ENCODE measurements at places on chromosomes 7 and 10.

GRCh38 chr10:3774814-3775695, 10.0 kb downstream of the KLF6 start:
- peak; percentile 10 for DNase-seq

DNA sequence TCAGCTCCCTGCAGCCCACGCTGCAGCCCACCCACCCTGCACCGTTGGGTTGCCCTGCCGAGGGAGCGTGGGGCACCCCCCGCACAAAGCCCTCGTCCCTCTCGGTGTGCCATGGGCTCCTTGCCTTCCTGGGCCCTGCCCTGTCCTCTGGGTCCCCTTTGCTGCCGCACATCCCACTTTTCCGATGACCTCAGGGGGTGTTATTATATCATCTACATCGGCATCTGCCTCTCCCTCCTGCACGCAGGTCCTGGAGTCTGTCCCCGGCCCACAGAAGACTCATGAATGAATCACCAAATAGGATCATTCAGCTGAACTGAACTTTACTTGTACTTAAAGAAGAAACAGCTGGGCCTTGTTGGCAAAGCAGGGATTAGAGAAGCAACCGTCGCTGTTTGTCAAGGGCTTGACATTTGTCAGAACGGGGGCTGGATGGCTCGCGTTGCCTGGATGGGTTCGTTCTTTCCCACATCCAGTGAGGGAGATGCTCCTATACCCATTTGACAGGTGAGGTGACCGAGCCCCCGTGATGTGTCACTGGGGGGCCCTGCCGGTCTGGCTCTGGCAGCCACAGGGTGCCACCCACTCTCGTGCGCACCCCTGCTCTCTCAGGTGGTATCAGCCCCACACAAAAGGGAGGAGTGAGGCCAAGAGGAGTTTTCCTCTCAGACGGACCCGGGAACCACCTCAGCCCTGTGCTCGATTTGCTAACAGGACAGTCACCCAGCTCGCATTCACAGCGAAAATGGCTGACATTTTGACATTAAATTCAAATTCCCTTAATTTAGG, 58.6 kb upstream of the EBF3 start:
- DNase-seq: peak; percentile 17

DNA sequence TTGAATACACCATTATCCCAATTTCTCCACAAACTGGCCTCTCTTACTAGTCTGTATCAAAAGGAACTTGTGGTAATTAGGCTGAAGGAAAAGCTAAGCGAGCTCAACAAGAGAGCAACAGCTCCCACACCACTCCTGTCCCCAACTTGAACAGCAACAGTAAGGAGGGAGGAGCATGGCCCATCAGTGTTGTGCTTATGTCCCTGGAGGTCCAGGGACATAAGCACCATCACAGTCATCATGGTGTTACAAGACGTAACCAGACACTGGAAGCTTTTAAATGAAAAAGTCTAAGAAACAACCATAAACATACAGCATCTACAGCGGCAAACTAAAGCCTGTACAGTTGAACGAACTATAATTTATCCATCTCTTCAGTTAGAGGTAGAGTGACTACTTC, 989 bp downstream of the ERLIN1 start:
- no peak for DNase-seq

GRCh38 chr10:78173360-78174015, 139.8 kb downstream of the RPS24 start:
- no peak for DNase-seq

GRCh38 chr7:34840176-34840785, 182.3 kb downstream of the NPSR1 start:
- no peak for DNase-seq

DNA sequence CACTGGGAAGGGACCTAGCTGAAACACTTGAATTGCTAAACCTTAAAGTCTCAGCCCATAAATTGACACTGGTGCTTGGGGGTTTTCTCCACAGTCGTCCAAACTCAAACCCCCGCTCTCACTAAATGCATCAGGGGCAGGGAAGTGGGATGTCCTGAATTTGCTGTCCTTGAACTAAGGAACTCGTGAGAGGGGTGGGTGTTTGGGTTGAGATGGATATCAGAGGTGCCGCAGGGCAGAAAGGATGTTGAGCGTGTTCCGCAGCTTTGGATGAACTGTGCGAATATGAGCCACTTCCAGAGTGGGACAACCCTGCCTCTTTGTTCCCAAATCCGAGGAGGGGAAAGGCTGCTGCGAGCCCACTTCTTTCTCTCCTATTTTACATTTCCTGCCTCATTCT, 90.3 kb upstream of the LYZL2 start:
- DNase-seq: no peak

DNA sequence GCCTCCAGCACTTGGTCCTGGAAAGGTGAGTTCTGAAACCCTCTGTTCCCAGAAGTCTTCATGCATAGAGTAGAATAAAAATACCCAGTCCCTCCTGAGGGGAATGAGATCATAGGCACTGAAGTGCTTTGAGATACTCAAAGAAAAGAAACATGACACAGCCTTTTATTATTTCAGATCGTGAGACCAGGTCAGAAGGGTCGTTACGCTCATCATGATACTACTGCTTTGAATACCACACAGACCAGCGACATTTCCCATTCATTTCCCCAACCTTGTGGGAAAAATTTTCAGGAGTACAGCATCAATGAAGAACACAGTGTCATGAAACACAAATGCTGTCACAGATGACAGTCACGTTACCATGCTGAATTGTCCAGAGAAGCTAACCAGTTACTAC, 15.0 kb downstream of the CLRN3 start:
- no peak for DNase-seq

GRCh38 chr10:18829259-18829658, 170.0 kb downstream of the ARL5B start:
- no peak for DNase-seq

DNA sequence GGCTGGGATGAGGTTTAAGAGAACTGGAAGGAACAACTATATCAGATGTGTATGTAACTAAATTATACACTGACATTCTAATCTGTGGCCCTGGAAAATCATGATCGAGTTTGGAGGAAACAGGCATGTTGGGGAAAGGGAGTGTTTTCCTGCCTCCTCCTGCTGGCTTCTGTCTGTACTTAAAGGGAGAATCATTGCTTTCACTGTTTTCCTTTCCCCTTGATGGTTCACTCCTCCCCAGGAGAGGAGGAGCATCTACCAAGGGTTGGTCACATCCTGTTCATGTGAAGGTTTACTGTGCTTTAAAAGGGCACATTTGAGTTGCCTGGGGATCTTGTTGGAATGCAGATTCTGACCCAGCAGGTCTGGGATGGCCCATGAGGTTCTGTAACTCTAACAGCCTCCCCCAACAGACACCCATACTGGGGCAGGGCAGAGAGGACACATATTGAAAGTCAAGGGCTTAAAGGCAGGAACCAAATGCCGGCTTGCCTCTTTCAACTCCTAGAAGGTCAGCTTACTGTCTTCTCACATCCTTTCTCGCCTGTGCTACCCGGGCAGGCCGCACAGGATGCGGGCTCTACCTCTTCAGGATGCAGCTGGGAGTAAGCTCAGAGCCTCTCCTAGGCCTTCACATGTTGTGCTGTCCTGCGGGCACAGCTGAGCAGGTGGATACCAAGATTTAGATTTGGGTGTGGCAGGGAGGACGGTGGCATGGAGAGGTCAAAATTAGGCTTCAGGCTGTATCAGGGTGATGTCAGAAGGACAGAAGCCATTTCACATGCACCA, 694.8 kb downstream of the KCNMA1 start:
- DNase-seq: no peak

GRCh38 chr7:78769481-78770101, 683.9 kb downstream of the MAGI2 start:
- DNase-seq: no peak

DNA sequence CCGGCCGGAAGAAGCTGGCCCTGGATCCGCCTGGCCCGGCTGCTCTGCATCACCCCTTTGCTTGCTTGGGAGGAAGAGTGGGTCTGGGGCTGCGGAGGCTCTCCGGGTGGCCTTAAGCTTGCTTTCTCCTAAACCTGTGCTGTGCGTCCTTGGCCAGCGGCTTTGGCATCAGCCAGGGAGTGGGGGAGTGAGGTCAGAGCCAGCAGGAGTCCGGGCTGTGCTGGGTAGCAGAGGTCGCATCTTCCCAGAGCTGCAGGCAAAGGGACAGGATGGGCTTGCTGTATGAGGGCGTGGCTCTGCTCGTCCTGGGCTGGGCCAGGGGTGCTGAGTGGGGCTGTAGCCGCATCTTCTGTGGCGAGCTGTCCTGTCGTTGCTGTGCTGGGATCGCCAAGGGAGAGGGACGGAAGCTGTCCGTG, 21.1 kb downstream of the BNIP3 start:
- no peak for DNase-seq

DNA sequence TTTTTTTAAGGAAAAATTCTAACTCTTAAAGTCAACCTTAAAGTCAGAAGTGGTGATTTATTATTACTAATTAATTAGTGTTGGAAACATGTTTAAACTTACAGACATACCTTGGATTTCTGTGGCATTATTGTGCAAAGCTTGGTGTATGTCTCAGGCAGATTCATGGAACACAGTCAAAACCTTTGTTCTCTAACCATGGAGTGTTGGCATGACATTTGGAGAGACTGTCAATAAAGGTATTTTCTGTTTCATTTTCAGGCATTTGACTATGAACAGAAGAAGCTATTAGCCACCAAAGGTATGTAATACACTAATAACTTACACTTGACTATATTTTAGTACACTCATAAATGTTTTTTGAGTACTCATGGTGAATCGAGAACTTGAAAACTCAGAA, 293.7 kb downstream of the BICC1 start:
- no peak for DNase-seq

- DNase-seq: peak; percentile 66
Observed at GRCh38 chr7:122887198-122887597, 938 bp upstream of the CADPS2 start.

- no peak for DNase-seq
Observed at GRCh38 chr10:112778579-112778978, 171.5 kb upstream of the TCF7L2 start.

GRCh38 chr7:45680776-45681175, 106.6 kb downstream of the ADCY1 start:
- DNase-seq: peak; percentile 13

- no peak for DNase-seq
Observed at GRCh38 chr7:158029509-158029908, 558.1 kb downstream of the PTPRN2 start.

DNA sequence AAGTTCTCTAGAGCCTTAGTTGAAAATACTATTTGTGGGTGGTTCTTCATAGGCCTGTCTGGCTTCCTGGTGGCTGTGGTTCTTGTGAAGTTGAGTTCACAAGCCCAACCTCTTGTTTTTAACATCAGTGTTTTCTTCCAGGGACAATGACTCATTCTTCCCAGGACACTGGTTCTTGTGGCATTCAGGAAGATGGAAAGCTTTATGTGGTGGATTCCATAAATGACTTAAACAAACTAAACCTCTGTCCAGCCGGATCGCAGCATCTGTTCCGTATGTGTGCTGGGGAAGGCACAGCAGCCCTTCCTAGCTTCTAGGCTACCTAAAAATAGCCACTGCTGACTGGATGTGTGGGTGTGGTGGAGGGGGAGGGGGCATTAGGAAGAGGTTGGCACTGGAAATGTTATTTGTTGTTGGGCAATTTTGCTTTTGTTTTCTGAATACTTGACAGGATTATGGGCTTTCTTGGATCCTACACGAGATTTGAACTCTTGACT, 3.9 kb downstream of the LSMEM1 start:
- no peak for DNase-seq

- no peak for DNase-seq
Observed at GRCh38 chr7:112782498-112782897, 7.7 kb downstream of the TMEM168 start.

DNA sequence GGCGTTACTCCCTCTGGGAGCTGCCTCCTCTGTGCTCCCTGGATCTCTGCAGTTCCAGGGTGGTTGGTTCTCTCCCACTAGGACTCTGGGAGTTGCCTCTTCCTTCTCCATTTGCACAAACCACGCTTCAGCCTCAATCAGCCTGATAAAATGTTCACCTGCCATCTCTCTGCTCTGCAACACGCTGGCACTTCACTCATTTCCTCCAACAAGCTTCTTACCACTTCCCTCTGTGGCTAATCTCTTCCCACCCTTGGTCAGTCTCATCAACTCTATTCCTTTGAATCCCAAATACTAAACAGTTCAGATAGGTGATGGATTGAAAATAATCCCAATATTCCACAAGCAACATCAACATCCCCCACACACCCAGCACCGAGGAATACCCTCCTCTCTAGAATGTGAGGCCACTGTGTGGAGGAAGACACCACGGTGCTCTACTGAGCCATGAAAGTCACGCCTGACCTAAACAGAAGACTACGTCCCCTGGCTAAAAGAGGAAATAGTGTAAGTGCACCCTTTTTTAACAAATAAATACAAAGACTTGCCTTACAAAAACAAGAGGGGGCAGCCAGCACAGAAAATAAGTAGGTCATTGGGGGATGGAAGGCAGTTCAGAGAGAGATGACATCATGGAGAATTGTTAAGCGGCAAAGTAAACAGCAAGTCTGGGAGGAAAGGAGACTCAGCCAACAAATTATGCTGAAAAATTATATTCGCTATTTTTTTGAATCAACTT, 1.9 kb upstream of the FAM170B start:
- no peak for DNase-seq

- DNase-seq: no peak
Observed at GRCh38 chr7:115933471-115933870, 97.1 kb downstream of the TFEC start.

- DNase-seq: no peak
Observed at GRCh38 chr7:112843151-112843550, 53.0 kb upstream of the TMEM168 start.

DNA sequence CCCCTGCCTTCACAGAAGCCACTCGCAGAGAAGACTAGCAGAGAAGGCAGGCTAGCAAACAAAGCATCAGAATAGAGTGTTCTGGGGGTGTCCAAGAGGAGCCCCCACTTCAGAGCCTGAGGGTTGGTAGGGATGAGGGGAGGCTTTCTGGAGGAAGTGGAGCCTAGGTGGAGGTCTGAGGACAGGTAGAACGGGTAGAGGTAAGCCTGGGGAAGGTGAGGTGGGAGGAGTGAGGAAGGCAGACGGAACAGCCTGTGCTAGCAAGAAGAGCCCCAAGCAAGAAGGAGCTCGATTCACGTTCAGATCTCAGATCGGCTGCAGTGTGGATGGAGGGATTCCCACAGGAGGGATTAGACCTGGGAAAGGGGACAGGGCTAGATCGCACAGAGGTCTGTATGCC, 66.0 kb upstream of the DUSP5 start:
- no peak for DNase-seq

DNA sequence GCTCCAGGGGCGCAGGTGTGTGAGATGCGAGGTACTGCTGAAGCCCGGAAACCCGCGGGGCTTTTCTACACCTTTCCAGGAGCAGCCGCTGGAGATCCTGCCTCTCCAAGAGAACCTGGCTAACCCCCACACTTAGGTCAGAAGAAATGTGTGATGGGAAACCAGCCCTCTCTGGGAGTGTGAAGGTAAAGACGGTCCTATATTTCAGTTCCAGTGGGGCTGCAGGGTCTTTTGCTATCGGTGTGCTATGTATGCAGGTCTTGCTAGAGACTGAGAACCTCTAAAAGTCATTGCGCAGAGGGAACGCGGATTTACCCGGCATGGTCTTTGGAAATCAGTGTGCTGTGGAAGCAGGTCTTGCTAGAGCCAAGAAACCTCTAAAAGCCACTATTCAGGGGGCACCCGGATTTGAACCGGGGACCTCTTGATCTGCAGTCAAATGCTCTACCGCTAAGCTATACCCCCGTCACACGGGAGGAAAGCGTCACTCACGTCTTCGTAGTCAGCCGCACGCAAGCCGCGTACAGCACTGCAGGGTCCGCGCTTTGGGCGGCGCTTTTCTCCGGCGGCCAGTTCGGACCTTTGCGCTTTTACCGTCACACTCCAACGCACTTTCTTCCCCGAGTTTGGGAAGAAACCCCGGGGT, 46.0 kb downstream of the ZNF777 start:
- DNase-seq: peak; percentile 93

- no peak for DNase-seq
Observed at GRCh38 chr7:21656081-21656480, 113.2 kb downstream of the DNAH11 start.
